ENCODE measurements at places on chromosomes 5 and 9. TPM values are rescaled to one million over a fixed set of nuclear protein-coding genes. Genes with fewer than 3 reads are reported as not detected.

MAP1B gene
- 135 TPM for total RNA-seq

DNAH5 gene
- total RNA-seq: 0.13 TPM

FAM200C gene
- total RNA-seq: 3.0 TPM

FBP1 gene
- total RNA-seq: not detected

TYRP1 gene
- not detected for total RNA-seq

TJP2 gene
- total RNA-seq: 145 TPM

ANKRD34B gene
- total RNA-seq: not detected

CCDC183 gene
- 0.26 TPM for total RNA-seq

SPATA31D4 gene
- not detected for total RNA-seq

SPAAR gene
- 0.12 TPM for total RNA-seq

THBS4 gene
- total RNA-seq: 1.3 TPM

PPP3R2 gene
- not detected for total RNA-seq

GPR151 gene
- not detected for total RNA-seq

FOXD4L4 gene
- 0.26 TPM for total RNA-seq

TAF11L5 gene
- not detected for total RNA-seq

HK3 gene
- total RNA-seq: not detected

IL33 gene
- total RNA-seq: 180 TPM

C9orf152 gene
- total RNA-seq: not detected

OLFM1 gene
- 0.44 TPM for total RNA-seq
